Cardiac muscle cell (in vitro differentiated cells and primary cell): ENCODE measurements at places on chromosomes 1 and 21.
A peak's percentile ranks its signal among the peaks of the same experiment; 100 is the strongest.

DNA sequence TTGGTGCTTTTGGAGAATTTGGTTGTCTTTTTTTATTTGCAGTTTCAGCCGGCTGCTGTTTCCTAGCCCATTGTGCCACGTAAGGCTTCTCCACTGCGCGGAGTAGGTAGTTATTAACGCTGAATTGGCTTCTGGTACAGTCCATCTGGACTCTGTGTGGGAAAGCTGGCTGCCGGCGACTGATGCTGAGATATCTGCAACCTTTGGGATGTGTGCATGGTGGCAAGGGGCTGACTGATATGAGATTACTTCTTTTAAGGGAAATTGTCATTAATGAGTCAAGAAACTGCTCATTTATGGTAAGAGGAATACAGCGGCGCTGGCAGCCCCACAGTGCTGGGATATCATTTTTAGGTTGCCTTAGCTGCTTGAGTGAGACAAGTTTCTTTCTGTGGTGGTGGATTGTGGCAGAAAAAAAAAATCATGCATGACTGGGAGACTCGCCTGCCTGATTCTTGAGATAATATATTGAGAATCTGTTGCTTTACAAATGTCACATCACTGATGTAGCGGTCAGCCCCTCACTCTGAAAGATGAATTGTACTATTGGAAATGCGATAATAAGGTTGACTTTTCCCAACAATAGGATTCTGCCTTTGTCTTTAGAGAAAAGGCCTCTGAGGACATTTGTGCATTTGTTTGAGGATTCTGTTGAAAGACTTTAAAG is 2.5 kb upstream of the ELAVL4 start:
- DNase-seq: no peak

DNA sequence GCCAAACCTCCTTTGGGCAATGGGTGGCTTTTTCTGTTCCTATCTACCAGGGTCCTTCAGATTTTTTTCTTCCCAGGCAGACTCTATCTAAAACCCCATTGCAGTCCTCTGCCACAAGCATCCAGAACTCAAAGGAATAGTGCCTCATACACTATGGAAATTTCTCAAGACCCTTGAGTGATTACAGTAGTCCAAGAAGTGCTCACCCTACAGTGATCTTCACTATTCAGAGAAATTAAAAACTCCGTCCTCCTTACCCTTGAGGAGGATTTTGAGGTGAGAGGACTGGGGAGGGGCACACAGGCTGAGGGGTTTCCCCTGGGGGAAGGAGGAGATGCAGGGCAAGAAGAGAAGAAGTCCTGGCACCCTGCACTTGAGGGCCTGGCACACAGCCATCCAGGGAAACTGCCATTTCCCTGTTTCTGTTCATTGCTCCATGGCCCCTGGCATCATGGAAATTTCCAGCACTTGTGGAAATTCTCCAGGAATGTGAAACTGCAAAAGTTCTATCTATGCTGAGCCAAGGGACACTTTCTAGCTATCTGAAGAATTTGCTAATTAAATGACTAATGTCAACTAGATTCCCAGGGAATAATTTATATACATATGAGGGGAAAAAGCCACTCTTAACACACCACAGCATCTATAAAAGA is 102.5 kb upstream of the ATP1B1 start:
- DNase-seq: peak; percentile 33

GRCh38 chr1:94602316-94602715 is 60.8 kb upstream of the F3 start:
- DNase-seq: no peak

DNA sequence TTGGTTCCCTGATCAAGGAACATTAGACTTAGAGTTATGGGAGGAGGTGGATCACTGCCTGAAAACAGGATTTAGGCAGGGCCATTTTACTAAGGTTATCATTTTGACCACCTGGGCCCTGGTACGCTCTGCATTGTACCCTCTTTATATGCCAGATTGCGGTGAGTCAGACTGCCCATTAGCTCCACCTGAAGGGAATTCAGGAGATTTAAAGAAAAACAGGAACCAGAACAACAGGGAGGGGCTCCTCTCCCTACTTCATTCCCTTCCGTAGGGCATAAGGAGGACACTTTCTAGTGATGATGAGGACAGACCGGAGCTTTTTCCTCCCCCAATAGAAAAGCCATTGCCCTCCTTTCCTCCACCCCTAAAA is 20.6 kb upstream of the ITLN1 start:
- DNase-seq: no peak

DNA sequence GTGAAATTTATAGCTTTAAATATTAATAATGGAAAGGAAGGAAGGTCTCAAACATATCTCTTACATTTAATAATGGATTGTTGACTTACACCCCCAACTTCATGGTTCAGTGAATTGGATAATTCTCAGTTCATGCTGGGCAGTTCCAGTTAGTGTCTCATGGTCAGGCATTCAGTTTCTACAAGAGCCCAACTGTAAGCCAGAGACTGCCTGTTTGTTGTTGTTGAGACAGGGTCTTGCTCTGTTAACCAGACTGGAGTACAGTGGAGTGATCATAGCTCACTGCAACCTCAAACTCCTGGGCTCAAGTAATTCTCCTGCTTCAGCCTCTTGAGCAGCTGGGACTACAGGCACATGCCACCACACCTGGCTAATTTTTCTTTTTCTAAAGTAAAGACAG is 5.0 kb upstream of the DMAP1 start:
- DNase-seq: no peak

GRCh38 chr1:167502719-167503462 is 15.4 kb downstream of the CD247 start:
- DNase-seq: no peak

DNA sequence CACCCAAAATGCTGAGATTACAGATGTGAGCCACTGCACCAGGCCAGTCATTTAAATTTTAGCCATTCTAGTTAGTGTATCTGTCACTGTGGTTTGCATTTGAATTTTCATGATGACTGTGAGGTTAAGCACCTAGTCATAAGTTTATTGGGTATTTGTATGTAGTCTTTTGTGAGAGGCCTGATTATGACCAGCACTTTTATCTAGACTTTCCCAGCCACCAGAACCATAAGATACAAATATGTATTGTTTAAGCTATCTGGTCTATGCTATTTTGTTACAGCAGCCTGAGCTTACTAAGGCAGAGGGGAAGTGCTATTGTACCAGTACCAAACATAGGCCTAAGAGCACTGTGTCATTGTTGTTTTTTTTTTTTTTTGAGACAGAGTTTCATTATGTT is 19.9 kb upstream of the DNAJC6 start:
- DNase-seq: no peak

- DNase-seq: no peak
Observed at GRCh38 chr1:202516434-202516877, 168.0 kb downstream of the PPP1R12B start.

- no peak for DNase-seq
Observed at GRCh38 chr1:26791148-26791547, 3.4 kb downstream of the PIGV start.

DNA sequence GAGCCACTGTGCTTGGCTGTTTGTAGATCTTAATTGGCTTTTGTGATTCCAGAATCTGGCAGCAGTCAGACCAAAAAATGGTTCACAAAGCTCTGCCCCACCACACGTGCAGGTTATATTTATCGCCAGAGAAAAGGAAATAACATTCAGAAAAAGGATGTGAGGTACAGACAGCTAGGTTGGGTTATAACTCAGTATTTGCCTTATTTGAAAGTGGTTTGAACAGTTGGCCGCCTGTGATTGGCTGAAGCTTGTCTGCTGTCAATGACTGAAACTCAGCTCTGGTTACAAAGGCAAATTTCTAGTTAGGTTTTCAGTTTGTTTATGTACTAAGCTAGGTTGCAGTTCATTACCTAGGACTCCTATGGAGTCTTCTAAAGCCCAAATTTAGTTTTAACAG is 9.6 kb downstream of the SH3BGR start:
- DNase-seq: no peak

DNA sequence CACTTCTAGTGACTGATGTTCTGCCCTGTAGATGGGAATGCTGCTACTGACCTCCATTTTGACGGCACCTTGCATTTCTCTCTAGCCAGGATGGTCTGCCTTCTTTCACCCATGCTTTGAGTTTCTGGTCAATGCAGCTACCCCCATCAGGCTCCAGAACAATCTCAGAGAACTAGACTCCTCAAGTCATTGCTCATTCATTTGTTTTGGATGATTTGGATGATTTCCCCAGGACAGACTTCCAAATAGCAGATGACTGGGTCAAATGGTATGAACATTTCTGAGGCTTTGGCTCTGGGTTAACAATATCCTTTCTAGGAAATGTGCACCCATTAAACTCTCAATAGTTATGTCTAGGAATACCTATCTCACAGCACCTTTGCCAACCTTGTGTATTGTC is 63.9 kb downstream of the CSMD2 start:
- DNase-seq: no peak

DNA sequence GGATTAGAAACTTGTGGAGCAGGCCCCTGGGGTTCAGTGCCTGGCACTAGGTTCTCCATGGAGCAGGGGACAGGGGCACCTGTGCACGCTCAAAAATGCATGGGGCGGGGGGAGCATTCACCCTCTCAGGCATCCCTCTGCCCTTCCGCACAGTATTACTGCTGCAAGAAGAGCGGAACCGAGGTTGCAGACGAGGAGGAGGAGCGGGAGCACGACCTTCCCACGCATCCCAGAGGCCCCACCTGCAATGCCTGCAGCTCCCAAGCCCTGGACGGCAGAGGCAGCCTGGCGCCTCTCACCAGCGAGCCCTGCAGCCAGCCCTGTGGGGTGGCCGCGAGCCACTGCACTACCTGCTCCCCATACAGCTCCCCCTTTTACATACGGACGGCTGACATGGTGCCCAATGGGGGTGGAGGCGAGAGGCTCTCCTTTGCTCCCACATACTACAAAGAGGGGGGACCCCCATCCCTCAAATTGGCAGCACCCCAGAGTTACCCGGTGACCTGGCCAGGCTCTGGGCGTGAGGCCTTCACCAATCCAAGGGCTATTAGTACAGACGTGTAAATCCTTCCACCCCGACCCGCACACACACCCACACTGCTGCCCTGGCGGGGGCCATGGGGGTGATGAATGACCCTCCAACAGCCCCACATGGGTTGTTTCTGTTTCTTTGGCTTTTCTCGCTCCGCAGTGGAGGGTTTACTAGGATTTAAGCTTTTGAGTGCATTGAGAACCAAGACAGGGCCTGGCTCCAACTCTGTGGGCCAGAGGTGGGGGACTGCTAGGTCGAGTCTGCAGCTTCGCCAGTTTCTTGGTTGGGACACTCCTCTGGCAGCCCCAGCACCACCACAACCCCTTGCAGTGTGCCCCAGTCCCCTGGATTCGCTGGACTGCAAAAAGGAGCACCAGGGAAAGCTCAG is 63.7 kb downstream of the TOR1AIP2 start:
- no peak for DNase-seq

GRCh38 chr21:36691555-36692041 is 7.3 kb upstream of the SIM2 start:
- DNase-seq: no peak

DNA sequence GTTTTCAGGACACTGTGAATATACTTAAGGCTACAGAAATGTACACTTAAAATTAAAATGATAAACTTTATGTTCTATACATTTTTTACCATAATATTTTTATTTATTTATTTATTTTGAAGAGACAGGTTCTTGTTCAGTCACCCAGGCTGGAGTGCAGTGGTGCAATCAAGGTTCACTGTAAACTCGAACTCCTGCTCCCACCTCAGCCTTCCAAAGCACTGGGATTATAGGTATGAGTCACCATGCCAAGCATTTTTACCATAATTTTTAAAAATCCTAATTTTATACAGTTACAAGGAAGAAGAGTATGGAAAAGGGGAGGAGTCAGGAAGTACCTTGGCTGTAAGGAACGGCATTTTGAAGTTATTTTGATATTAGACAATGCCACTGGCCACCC is 23.6 kb upstream of the ANGPTL3 start:
- DNase-seq: no peak

DNA sequence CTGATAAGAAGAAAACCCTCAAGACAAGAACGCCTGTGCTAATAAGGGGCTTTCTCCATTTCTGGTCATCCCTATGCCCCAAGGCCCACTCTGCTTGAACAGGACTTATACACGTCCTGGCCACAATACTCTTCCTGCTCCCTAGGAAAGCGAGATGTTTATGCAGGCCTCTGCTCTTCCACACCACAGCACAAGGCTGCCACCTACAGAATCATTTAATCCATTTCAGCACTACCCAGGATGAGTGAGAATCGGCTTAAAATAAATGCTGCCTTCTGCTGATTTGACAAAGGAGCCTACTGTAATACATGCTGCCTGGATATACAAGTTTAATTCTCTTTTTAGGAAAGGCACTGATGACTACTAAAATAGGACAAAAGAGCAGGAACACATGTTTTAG is 29.4 kb downstream of the FRRS1 start:
- peak; percentile 65 for DNase-seq

DNA sequence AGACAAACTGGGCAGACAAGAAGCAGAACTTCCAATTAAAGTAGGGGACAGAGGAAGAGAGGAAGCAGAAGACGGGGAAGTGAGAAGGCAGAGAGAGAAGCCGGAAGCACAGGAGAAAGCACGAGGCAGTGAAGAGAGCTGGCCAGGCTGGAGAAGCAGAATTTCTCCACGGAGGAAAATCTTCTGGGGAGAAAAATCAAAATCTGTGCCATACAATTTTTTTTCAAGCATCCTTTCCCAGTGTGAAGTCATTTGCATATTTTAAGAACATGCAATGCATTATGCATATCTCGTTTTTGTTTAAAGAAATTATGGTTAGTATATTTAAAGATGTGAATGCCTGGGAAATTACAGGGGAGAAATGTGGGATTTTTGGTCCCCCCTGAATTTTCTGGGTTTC is 7.3 kb upstream of the CAMK2N1 start:
- no peak for DNase-seq

DNA sequence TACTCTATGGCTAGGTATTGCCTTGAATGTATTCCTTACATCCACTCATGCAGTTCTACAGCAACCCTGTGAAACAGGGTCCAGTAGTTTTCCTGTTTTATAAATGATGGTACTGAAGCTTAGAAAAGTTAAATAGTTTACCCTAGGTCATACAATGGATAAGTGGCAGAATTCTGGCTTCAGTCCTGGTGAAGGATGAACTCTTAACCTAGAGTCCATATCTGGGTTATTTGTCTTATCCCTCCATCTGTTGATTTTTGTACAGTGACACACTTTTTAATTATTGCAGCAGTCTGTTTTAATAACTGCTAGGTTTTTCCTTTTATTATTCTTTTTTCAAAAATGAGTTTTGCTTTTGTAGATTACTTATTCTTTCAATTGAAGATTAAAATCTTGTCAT is 263.9 kb downstream of the DNM3 start:
- DNase-seq: no peak
